ENCODE measurements at places on chromosomes 4 and X.

DNA sequence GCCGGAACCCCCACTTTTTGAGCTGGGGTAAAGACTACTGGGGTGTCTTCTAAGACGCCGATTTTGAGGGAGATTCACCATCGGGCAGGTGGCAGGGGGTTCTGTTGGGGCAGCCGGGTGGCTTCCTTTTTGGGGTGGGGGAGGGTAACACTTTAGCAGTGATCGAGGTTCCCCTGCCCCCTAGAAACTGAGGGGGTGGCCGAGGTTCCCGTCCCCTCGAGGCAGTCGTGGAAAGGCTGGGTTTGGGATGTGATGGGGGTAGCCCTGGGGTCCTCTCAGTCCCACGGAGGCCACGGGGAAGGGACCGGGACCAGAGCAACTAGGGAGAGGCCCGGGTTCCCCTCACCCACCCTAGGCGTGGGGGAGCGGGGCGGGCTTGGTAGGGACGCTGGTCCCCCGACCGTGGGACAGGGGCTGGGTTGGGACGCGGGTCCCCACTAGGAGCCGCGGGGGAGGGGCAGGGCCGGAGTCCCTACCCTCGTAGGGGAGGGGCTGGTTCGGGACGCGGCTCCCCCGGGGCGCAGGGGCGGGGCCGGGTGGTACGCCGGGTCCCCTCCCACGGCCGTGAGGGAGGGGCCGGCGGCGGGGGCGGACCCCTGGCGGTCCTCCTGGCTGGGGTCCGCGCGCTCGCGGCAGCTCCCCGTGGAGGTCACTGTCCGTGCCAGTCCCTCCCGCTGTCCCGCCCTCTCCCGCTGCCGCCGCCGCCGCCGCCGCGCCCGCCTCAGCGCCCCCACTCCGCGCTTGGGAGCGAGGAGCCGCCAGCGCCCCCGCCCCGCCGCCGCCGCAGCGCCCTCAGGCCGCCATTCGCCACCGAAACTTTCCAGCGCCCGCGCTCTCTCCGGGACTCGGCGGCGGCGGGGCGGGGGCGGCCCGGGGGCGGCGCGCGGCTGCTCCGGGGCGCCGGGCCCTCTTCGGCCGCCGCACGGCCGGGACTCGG, at the start of gene TBL1X:
Gene TBL1X, plus strand, starts transcription at position 624 of the 937 bp plus-strand sequence. CDS start 188,529 bp downstream, outside the sequence.
- DNase-seq: peak; percentile 20

GRCh38 chr4:185210102-185210981, 944 bp downstream of the SNX25 start:
- peak; percentile 69 for DNase-seq

- peak; percentile 40 for DNase-seq
These were observed 608 bp downstream of the RAPGEF2 start for GRCh38 chr4:159103384-159103990.

DNA sequence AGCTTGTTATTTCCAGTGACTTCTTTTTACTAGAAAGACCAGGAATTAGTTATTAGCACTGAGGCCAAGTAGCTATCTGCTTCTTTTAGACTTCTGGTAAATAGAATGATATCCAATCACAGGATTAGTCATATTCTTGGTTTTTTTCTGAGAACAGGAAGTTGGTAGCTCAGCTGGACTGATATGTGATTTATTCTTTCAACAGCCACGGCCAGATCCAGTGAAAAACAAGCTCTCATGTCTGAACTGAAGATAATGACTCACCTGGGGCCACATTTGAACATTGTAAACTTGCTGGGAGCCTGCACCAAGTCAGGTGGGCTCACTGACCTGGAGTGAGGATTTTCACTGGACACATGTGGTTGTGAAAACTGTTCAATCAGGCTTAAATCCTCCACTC, 48.6 kb downstream of the PDGFRA start:
- no peak for DNase-seq

DNA sequence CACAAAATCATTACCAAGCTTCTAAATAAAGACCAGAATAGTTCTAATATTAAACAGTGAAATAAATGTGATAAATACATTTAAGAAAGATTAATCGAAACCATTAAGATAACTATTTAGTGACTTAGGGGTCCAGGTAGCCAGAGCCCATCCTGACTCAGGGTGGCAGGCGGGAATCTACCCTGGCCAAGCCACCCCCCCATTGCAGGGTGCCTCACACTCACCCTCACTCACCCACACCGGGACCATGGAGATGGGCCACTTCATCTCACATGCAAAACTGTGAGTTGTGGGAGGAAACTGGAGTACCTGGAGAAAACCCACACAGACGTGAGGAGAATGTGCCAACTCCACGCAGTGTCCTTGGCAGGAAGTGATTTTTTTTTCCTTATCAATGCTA, 237.6 kb upstream of the HAND2 start:
- no peak for DNase-seq

DNA sequence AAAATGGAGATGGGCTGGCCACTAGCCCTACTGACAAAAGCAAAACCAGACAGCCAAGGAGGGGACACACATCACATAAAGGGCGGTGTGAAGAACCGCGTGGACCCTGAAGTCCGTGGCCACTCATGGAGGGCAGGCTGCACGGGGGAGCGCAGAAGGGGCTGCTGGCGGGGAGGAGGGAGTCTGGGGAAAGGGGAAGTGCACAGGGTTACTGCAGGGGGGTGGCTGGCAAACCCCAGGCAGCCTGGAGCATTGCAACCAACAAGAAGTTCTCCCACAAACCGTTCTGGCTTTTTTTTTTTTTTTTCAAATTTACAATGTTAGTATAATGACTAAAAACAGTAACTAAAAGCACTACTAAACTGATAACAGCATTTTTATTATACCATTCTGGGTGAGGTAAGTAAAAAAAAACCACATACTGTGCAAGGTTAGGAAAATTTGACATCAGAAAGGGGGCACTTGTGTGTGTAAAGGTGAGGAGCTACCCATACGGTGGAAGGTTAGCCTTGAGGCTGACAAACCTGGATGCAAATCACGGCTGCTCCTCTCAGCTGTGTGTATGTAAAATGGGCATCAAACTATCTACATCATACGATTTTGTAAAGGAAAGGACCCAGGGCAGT, 87.1 kb downstream of the TSPAN5 start:
- no peak for DNase-seq

All from muscle of arm (tissue), 14 donors.